ENCODE measurements at places on chromosomes 3 and 15. TPM values are rescaled to one million over a fixed set of nuclear protein-coding genes. Genes with fewer than 3 reads are reported as not detected.

ZPLD1 gene
- 0.22 TPM for total RNA-seq

ANKRD28 gene
- total RNA-seq = 71.7 TPM

DNA sequence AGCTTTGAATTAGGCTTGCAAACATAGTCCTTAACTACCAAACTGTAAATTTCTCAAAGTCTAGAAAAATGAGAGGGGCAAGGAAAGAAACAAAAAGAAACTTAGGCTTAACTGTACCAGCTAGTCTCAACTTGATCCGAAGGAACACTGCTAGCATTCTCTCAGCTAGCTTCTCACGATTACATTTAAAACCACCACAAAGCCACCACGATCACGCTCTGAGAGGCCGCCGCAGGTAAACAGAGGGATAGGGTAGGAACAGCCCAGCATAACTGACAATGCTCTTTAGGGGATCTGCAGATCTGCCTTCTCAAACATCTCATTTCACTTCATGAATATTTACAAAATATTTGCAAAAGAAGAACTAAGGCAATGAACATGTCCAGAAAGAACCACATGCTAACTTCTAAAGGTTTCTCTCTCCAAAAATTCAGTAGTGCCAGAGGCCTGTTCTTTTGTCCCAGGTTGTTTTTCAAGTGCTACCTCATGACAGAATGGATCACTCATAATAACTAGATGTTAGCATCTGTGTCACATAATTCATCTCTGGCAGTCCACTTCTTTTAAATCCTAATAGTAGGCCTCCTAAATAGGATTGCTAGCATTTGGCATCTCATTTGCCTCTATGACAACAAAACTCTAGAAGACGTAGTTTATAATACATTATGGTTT lies 18.9 kb downstream of the VGLL4 start:
- peaks cover 5% of the 10 kb centered on the region for H3K36me3 ChIP-seq
- peaks cover 25% of the 10 kb centered on the region for H3K4me1 ChIP-seq
- no peaks in the 10 kb centered on the region for H3K27me3 ChIP-seq
- no peak overlapping the region for H3K27ac ChIP-seq
- no peak overlapping the region for H3K4me3 ChIP-seq

DNA sequence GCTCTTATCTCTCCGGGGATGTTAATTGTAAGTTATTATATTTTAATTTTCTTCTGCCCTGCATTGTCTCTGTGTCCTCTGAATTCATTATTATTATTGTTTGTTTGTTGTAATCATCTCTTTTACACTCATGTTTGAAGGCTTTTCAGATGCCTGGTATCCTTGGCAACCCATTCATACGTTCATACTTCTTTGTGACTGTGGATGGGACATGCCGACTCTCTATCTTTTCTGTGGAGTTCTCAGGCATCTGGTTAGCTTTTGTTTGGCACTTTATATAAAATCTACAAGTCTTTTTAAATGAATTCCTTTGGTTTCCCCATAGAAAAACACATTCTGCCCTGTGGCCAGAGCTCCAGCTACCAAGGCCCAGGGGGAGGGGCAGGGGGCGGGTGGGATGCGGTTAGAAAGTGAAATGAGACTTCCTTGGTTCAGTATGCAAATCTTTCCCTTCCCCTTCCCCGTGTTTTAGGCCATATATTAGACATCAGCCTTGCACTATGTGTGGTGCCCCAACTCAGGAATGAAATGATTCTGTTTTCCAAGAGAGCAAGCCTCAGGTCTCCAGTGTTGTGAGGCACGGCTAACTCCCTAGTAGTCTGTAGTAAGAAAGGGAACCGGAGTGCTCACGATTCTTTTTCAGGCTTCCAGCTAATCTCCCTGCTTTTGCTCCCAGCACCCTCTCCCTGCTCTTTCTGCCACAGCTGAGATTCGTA lies 79.2 kb downstream of the SST start:
- peaks cover 65% of the 10 kb centered on the region for H3K27me3 ChIP-seq
- no peaks in the 10 kb centered on the region for H3K4me1 ChIP-seq
- DNase-seq = no peak
- H3K4me3 ChIP-seq = no peak overlapping the region
- no peaks in the 10 kb centered on the region for H3K36me3 ChIP-seq

GRCh38 chr3:124248471-124249028 lies 256.6 kb upstream of the ROPN1 start:
- H3K27me3 ChIP-seq = peaks cover 18% of the 10 kb centered on the region
- H3K36me3 ChIP-seq = no peaks in the 10 kb centered on the region
- H3K27ac ChIP-seq = peak overlapping the region; percentile 36
- peak; percentile 67 for DNase-seq
- peak overlapping the region; percentile 22 for H3K4me3 ChIP-seq
- peaks cover 14% of the 10 kb centered on the region for H3K4me1 ChIP-seq

- H3K27me3 ChIP-seq = no peaks in the 10 kb centered on the region
- H3K27ac ChIP-seq = no peak overlapping the region
- no peak overlapping the region for H3K4me3 ChIP-seq
- peaks cover 79% of the 10 kb centered on the region for H3K36me3 ChIP-seq
- H3K4me1 ChIP-seq = peaks cover 13% of the 10 kb centered on the region
These were observed 99.3 kb downstream of the SENP2 start for GRCh38 chr3:185685231-185686035.

DNA sequence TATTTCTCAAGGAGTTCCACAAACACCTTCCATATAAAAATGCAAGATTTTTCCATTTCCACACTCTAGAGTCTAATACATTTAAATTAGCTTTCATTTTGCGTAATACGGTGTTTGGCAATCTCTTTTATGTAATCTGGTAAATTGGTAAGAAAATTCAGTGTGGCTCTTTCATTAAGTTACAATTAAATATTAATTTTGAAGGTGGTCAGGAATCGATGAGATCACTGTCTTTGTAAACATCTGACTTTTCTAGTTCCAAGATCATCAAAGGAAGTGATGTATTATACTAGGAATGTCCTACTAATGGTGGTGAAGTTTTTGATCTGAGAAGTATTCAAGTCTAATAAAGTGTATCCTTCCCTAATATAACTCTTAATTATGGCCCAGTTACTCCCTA lies 1.1 kb upstream of the UTS2B start:
- H3K4me1 ChIP-seq = peaks cover 45% of the 10 kb centered on the region
- peak overlapping the region; percentile 76 for H3K4me3 ChIP-seq
- H3K27me3 ChIP-seq = no peaks in the 10 kb centered on the region
- peak; percentile 27 for DNase-seq

- peaks cover 7% of the 10 kb centered on the region for H3K4me1 ChIP-seq
- H3K36me3 ChIP-seq = no peaks in the 10 kb centered on the region
- no peaks in the 10 kb centered on the region for H3K27me3 ChIP-seq
- no peak for DNase-seq
- no peak overlapping the region for H3K4me3 ChIP-seq
These were observed 185.2 kb upstream of the CFAP20DC start for GRCh38 chr3:59234884-59235633.

DNA sequence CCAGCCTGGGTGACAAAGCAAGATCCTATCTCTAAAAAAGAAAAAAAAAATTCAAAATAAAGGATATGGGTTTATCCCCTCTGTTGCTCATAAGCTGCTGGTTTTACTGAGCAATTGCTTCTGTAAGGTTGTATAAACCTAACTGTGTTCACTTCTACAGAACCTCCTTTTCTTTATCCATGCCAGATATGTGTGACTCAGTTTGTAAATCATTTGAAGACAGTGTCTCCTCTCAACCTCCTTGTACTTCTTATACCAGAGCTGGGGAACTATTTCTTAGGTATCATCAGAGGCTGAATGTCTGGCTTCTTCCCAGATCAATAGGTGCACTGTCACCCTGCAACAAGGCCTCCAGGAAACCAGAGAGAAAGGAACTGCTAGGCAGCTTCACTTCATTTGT lies 273.8 kb downstream of the CD47 start:
- no peak for DNase-seq
- H3K4me3 ChIP-seq = no peak overlapping the region
- no peak overlapping the region for H3K27ac ChIP-seq

GRCh38 chr15:96585484-96586386 lies 255.2 kb downstream of the NR2F2 start:
- no peak overlapping the region for H3K27ac ChIP-seq
- no peaks in the 10 kb centered on the region for H3K36me3 ChIP-seq
- H3K4me1 ChIP-seq = no peaks in the 10 kb centered on the region
- no peak overlapping the region for H3K4me3 ChIP-seq
- H3K27me3 ChIP-seq = peaks cover 87% of the 10 kb centered on the region

DNA sequence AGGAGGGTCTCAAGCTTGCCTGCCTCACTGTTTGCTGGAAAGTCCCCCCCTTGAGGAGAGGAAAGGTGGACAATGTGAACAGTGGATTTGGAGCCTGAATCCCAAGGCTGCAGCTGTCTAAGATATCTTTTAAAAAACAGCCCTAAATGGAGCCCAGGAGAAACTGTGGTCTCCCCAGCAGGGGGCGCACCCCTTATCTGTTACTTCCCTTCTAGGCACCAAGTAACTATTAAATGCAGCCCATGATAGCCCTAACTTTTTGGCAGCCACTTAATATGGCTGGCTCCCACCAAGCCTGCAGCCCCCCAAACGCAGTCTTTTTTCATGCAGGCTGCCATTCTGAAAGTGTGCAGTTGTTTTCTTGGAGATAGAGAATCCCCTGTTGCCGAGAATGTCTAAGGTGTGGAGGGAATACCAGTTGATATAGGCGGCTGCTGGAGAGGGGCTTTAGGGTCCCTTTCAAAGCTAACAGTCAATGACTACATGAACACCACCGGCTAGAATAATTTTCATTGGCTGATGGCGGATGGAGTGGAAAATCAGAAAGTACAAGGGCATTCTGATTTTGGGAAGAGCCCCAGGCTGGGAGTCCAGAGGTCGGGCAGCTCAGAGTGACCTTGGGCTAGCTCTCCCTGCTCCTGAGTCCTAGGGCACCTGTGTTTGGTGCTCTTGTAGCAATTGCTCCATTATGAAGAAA lies 1.3 kb downstream of the RHCG start:
- no peaks in the 10 kb centered on the region for H3K27me3 ChIP-seq
- no peaks in the 10 kb centered on the region for H3K36me3 ChIP-seq
- no peak overlapping the region for H3K4me3 ChIP-seq

- no peaks in the 10 kb centered on the region for H3K4me1 ChIP-seq
- H3K27ac ChIP-seq = no peak overlapping the region
- no peaks in the 10 kb centered on the region for H3K27me3 ChIP-seq
- DNase-seq = no peak
- peaks cover 45% of the 10 kb centered on the region for H3K36me3 ChIP-seq
- H3K4me3 ChIP-seq = no peak overlapping the region
These were observed 230.2 kb downstream of the GBE1 start for GRCh38 chr3:81531263-81531662.

DNA sequence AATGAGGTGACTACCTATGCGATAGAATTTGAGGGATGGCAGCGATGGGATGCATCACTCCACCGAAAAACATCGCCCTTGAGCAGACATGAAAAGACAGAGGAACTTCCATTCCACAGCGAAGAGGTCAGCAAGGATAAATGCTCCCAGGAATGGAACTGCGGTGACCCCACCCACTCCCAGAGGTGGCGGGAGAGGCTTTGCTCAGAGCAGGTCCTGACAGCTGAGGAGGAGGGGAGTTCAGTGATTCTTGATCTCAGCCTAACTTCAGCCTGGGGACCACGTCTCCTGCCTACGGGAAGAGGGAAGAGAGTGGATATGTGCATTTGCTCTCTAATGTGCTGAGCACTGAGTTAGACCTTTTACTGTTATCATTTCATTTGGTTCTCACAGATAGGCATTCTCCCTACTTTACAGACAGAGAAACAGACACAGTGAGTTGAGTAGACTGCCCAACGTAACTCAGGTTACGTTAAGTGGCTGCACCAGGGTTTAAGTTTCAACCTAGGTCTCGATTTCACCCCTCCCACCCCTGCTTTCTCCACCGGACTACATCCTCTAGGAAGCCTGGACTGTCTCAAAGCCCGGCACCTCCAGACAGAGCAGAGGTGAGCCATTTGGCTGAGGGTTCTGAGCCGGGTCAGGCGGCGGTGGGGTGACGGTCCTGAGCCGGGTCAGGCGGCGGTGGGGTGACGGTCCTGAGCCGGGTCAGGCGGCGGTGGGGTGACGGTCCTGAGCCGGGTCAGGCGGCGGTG lies 170.0 kb downstream of the RAB11A start:
- H3K27me3 ChIP-seq = peaks cover 53% of the 10 kb centered on the region
- H3K27ac ChIP-seq = no peak overlapping the region
- H3K4me1 ChIP-seq = peaks cover 6% of the 10 kb centered on the region
- peaks cover 4% of the 10 kb centered on the region for H3K36me3 ChIP-seq

GRCh38 chr15:71461748-71462147 lies 346.5 kb downstream of the THSD4 start:
- H3K27ac ChIP-seq = no peak overlapping the region
- no peak for DNase-seq
- H3K36me3 ChIP-seq = no peaks in the 10 kb centered on the region
- peaks cover 9% of the 10 kb centered on the region for H3K4me1 ChIP-seq

DNA sequence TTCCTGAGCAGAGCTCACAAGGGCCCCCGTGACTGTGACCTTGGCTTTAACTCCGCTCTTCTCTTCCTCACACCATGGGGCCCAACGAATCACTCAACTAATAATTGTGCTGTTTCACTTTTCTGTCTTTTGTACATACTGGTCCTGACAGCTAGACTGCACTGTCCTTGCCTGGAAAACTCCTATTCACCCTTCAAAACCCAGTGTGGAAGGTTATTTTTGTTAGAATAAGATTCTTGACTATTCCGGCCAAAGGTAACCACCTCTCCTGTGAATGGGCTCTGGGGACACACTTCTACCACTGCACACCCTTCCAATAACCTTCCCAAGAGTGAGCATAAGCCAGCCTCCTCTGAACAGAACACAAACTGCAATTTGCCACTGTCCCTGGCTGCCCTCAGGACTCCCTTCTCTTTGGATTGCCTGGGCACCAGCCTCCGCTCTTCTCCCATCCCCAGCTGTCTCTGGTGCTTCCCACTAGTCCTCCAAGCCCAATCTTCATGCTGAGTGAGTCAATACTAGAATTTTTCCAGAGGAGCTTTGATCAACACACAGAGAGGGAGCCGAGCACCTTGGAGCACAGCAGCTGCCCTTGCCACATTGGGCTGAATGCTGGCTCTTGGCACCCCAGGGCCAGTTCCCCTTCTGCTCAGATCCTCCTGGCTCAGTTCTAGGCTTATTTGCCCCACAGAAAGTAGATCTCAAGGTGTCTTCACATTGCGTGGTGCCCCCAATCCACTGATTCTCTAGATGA lies 2.1 kb downstream of the SCN5A start:
- no peak for DNase-seq
- no peak overlapping the region for H3K4me3 ChIP-seq
- H3K27ac ChIP-seq = no peak overlapping the region

DNA sequence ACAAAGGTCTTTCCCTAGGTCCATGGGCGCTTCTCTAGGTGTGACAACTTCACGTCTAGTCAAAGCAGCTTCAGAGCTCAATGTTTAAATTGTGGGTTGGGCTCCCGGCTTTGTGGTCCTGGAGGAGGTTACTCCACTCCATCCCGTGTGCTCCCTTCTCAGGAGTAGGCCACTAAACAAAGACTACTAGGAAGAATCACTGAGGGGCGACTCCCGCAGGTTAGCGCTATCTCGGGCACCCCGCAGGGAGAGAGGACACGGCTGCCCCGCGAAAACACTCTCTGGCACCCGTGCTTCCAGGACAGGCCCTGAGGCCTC lies 500 bp downstream of the PARP6 start:
- H3K27me3 ChIP-seq = no peaks in the 10 kb centered on the region
- peak overlapping the region; percentile 80 for H3K4me3 ChIP-seq
- peak; percentile 27 for DNase-seq
- H3K4me1 ChIP-seq = peaks cover 20% of the 10 kb centered on the region
- peaks cover 36% of the 10 kb centered on the region for H3K36me3 ChIP-seq
- H3K27ac ChIP-seq = peak overlapping the region; percentile 86

Data from MCF 10A (cell line).